Right renal cortex interstitium (tissue), 3 donors: ENCODE measurements at places on chromosomes 11 and 22. TPM values are rescaled to one million over a fixed set of nuclear protein-coding genes. Genes with fewer than 3 reads are reported as not detected.
A peak's percentile ranks its signal among the peaks of the same experiment; 100 is the strongest.

GRCh38 chr11:73308961-73309919 is 1.2 kb downstream of the ARHGEF17 start:
- DNase-seq: no peak

GRCh38 chr11:20022363-20023081 is 137.8 kb downstream of the DBX1 start:
- DNase-seq: peak; percentile 76

OR5P2 gene
- polyA plus RNA-seq: not detected

GRCh38 chr11:79691445-79691844 is 250.6 kb upstream of the TENM4 start:
- DNase-seq: no peak

- DNase-seq: no peak
Measured at GRCh38 chr11:70067591-70068341, 10.4 kb upstream of the ANO1 start.

- no peak for DNase-seq
Measured at GRCh38 chr11:26851696-26852095, 129.8 kb upstream of the SLC5A12 start.

CASP1 gene
- polyA plus RNA-seq: 4.7 TPM

DNA sequence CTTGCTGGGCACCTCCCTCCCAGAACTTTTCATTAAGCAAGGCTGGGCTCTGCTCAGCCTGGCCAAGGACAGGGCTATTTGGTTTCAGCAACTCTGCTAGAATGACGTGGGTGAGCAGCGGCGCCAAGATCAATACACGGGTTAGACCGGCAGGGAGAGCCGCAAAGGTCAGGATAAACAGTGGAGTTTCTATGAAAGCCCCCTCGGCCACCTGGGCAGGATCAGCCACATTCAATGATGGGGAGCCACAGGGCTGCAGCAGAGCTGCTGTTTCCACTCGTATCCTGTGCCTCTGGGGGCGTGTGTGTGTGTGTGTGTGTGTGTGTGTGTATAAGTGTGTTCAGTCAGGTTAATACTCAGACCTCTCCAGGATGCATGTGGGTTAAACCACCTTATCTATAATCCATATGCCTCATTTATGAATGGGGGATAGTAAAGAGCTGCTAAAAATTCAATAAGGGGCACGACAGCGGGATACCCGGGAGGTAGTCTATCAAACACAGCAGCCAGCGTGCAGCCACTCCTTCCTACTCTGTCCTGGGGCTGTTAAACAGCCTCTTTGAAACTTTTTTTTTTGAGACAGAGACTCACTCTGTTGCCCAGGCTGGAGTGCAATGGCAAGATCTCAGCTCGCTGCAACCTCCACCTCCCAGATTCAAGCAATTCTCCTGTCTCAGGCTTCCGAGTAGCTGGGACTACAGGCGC is 34.8 kb downstream of the MYH9 start:
- no peak for DNase-seq

GRCh38 chr11:62542750-62543567 is 3.6 kb downstream of the AHNAK start:
- DNase-seq: no peak

DNA sequence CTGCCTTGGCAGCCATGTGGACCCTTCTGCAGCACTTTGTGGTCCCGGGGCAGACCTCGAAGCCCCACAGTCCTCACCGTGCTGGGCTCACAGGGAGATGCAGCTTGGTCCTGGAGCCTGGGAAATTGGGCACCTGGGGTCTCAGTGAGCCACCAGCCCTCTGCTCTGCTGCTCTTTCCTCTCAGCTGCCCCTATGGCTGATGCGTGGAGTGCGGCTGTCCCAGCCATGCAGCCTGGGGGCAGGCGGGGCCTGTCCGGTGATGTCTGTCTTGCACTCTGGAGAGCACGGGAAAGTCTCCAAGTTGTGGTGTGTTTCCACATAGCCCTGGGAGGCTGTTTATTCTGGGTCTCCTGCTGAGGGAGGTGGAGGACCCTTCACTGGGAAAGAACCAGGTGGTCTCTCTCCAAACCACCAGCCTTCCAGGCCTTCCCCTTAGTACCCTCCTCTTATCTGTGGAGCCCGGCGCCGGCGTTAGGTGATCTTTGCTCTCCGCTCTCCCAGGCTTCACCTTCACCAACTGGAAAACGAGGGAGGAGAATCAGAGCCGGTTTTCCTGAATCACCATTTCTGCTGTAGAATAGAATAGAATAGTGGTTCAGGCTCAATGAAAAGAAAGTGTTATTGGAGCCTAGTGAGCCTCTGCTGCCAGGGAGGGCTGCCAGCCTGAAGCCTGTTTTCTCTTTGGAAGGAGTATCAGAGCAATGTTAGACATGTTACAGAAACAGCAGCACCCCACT is 41.2 kb upstream of the GRAMD4 start:
- no peak for DNase-seq
